ENCODE measurements at places on chromosomes 4 and X.

DNA sequence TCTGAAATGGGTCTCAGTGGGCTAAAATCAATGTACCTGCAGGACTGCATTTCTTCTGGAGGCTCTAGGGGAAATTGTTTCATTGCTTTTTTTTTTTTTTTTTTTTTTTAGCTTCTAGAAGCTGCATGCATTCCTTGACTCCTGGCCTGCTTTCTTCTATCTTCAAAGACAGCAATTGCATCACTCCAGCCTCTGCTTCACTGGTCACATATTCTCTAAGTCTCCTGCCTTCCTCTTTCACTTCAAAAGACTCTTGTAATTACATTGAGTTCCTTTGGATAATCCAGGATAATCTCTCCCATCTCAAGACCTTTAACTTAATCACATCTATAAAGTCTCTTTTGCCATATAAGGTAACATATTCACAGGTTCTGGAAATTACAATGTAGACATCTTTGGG, 11.3 kb upstream of the PCYT1B start:
- DNase-seq, result no peak

- no peak for DNase-seq
These were observed 3.7 kb downstream of the BLOC1S4 start for GRCh38 chr4:6719611-6720179.

GRCh38 chr4:18923496-18924161, 902.1 kb upstream of the LCORL start:
- DNase-seq, result no peak

- no peak for DNase-seq
These were observed 22.2 kb downstream of the CEP44 start for GRCh38 chr4:174305961-174306360.

DNA sequence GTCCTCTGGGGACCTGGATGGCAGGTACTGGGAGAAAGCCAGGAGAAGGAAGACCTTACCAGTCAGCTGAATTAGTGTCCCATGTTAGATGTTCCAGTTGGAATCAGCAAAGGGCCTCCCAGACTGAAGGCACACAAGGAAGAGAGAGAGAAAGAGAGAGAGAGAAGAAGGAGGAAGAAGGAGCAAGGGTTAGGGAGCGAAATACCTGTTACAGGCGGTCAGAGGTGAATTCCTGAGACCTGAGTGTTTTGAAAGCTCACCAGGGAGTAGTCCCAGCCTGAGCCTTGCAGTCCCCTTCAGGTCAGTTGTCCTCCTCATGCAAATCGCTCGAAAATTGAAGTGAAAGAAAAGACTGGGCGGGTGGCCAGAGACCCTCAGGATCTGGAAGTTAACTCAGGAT, 60.3 kb downstream of the USP11 start:
- DNase-seq, result no peak

GRCh38 chrX:102126863-102127262, 1.4 kb downstream of the TCEAL2 start:
- no peak for DNase-seq

GRCh38 chr4:23878912-23879732, 10.7 kb downstream of the PPARGC1A start:
- no peak for DNase-seq

GRCh38 chr4:25818371-25818871, 44.4 kb downstream of the SEL1L3 start:
- DNase-seq, result no peak

GRCh38 chrX:37599729-37600128, 28.3 kb downstream of the LANCL3 start:
- DNase-seq, result no peak

DNA sequence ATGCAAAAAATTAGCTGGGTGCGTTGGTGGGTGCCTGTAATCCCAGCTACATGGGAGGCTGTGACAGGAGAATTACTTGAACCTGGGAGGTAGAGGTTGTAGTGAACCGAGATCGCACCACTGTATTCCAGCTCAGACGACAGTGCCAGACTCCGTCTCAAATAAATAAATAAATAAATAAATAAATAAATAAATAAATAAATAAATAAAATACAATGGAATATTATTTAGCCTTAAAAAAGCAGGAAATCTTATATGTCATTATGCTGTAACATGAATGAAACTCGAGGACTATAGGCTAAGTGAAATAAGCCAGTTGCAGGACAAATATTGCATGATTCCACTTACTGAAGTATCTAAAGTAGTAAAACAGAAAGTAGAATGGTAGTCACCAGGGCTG, 42.5 kb downstream of the RBM41 start:
- DNase-seq, result no peak

- DNase-seq, result no peak
These were observed at the start of gene FGFBP2 for GRCh38 chr4:15963001-15963451. FGFBP2 (minus strand) TSS chr4:15963175; CDS start chr4:15963129, 46 bp downstream.

GRCh38 chr4:44231006-44231405, 217.6 kb downstream of the KCTD8 start:
- DNase-seq, result no peak
